Stimulated activated naive CD4-positive, alpha-beta T cell treated with Interleukin-2 at 50 U/mL for 16 hours (primary cell): ENCODE measurements at places on chromosomes 7 and 10.
A peak's percentile ranks its signal among the peaks of the same experiment; 100 is the strongest.

- DNase-seq: no peak
Observed at GRCh38 chr10:30435073-30435422, 1.1 kb downstream of the MAP3K8 start.

DNA sequence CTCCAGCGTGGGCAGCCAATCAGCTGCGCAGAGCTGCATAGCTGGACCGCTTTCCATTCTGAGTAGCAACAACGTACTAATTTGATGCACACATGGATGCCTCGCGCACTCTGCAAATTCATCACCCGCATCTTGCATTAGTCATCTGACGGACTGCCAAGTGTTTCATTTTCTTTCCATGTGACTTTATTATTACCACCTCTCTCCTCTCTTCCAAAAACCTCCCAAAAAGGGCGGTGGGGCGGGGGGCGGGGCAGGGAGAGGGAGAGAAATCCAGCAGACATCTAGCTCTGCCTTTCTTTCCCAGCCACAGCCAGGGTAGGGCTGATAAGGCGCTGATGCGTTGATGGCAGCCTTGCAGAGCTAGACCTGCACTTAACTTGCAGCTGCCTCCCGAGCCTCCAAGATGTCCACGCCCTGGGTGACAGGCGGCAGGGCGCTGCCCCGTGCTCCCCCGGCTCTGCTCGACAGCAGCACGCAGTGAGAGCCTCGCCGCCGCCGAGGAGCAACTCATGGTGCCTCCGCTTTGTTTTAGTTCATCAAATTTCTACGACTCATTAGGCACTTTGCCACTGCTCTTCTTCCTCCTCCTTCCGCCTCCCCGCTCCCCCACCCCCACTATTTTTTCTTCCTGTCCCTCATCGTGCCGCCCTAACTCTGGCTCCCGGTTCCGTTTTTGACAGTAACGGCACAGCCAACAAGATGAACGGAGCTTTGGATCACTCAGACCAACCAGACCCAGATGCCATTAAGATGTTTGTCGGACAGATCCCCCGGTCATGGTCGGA, 147.3 kb downstream of the CELF2 start:
- peak; percentile 70 for DNase-seq

- peak; percentile 67 for DNase-seq
Observed at GRCh38 chr7:5596046-5596895, 172.6 kb upstream of the TNRC18 start.

DNA sequence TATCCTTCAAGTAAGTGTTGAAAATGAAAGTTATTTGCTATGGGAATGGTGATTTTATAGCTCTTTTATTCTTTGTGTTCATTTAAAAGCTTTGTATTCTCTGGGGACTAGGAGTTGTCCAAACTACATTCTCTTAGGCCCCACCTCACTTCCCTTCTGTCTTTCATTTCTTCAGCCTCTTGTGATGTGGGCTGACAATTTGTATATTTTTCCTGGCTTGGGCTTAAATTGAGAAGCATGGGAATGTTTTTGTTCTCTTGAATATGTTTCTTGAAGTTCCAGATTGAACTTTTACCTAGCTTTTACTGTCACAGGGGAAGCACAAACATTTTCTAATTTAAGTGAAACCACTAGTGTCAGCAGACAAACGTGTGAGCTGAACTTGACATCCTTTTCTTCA, 27.9 kb downstream of the BBS9 start:
- no peak for DNase-seq

DNA sequence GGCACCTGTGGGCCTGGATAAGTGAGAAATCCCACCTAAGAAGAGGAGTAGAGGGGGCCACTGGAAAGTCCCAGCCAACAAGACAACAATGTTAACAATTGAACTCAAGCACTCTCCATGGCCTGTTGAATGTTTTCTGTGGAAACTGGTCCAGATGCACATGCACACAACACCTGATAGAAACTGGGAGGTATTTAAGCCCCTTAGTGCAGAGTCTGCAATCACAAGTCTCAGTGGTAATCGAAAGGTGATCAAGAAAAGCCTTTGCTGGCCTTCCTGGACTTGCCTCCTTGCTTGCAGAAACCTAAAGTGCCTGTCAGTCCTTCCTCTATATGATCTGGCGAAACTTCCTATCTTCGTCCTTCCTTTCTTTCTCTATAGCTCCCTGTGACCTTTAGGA, 30.6 kb upstream of the HNRNPH3 start:
- DNase-seq: no peak
